Hippocampal formation (tissue), 2 donors: ENCODE measurements at places on chromosomes 3 and 15.

DNA sequence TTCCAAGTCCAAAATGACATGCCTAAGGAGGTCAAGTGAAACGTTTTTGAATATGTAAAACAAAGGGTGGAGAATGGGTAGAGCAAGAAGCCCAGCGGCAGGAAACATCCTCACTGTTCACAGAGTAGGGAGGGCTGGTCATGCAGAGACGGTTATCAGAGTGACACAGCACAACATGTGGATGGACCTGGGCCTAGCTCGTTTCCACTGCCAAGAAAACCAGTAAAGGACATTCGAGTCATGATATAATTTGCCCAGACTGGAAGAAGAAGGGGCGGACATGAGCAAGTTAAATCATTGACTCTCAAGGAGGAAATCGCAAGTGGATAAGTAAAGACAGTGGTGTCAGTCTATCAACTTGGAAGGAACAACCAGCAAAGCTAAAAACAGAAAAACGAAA lies 89.3 kb downstream of the LRIG1 start:
- DNase-seq: no peak

GRCh38 chr15:72312605-72313447 lies 7.1 kb downstream of the CELF6 start:
- DNase-seq: peak; percentile 37

DNA sequence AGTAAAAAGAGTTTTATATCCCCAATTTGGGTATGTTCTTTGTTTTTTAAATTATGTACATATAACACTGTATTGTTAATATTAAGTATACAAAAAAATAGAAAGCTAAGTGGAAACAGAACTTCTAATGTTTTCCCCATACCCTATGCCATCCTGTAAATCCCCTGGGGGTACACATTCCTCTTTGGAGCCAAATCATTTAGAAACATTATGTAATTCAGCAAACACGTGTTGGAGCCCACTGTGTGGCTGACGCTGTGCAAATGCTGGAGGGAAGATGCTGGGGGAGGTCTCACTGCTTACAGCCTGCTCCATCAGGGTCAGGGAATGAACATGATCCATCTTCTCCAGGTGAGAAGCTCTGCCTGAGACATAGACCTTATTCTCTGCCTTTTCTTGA lies 52.8 kb downstream of the CRTC3 start:
- DNase-seq: no peak

DNA sequence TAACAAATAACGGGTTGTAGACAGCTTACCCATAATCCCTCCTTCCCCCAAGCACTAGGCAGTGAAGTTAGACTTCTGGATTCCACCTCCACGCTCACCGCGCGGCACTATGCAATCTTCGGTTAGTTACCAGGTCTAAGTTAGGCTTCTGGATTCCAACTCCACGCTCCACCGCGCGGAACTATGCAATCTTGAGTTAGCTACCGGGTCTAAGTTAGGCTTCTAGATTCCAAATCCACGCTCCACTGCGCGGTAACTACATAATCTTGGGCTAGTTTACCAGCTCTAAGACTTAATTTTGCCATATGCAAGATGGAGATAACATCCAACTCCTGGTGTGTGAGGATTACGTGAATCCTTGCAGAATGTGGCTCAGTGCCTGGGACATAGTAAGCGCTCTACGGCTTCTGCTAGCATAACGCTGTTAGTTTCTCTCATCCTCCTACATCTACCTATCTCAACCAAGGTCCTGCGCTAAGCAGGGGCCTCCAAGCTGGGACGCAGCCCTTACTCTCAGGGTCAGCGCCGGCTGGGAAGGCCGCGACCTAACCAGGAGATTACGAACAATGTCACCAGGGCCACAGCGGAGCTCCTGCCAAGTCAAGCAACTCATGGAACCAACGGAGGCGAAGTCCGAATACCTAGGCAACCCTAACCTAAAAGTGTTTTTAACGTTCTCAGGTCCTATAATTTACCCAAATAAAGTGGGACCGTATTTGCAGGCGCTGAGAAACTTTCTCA lies 497 bp upstream of the RPLP1 start:
- no peak for DNase-seq

GRCh38 chr3:167394003-167394402 lies 13.9 kb upstream of the ZBBX start:
- DNase-seq: peak; percentile 8

DNA sequence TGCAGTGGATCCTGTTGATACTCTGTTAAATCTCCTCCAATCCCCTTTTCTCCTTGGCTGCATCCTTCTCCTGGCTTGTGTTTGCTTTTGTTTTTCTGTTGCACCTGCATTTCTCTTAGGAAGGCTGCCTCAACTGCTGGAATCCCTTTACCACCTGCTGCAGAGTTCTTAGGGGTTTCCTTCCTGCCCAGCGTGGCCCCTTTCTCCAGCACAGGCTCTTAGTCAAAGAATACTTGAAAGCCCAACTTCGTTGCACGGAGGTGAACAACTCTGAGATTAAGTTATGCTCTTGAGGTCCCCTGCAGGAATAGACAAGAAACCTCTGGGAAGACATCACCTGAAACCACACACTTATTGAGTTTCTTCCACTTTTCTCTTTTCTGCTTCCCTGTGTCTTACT lies 121.6 kb upstream of the GRM7 start:
- no peak for DNase-seq

DNA sequence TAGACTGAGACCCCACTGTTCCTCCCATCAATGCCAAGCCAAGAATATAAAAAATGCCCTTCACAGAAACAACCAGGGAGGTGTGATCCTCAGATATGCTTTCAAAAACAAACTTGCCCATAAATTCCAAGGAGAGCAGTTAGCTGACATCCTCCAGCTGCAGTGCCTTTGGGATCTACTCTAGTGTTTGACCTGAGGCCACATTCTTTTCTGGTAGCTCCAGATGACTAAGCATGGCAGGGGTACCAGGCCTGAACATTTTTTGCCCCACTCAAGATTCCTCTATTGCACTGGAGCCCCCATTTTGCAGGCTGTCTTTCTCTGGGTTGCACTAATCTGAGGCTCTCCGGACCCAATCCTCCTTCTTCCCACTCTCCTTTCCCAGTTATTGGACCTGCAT lies 27.9 kb upstream of the ACP3 start:
- DNase-seq: no peak

DNA sequence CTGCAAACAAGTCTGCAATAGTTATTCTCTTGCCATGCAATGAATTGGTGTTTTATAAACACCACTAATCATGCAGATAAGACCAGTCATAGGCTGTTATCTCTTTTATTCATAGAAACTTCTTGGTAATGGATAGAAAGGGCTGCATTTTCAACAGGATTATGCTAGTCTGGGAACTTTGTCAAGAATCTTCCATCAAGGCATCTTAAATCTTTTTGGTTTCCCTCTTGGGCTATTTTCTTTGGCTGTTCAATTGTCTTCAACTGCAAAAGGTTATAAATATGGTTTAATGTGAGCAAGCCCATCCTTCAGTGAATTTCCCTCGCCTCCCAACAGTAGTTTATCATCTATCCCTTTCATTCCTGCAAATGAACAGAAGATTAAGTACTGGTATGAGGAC lies 59.0 kb upstream of the MINAR1 start:
- DNase-seq: no peak

GRCh38 chr3:151584566-151584965 lies 123.7 kb upstream of the IGSF10 start:
- no peak for DNase-seq

DNA sequence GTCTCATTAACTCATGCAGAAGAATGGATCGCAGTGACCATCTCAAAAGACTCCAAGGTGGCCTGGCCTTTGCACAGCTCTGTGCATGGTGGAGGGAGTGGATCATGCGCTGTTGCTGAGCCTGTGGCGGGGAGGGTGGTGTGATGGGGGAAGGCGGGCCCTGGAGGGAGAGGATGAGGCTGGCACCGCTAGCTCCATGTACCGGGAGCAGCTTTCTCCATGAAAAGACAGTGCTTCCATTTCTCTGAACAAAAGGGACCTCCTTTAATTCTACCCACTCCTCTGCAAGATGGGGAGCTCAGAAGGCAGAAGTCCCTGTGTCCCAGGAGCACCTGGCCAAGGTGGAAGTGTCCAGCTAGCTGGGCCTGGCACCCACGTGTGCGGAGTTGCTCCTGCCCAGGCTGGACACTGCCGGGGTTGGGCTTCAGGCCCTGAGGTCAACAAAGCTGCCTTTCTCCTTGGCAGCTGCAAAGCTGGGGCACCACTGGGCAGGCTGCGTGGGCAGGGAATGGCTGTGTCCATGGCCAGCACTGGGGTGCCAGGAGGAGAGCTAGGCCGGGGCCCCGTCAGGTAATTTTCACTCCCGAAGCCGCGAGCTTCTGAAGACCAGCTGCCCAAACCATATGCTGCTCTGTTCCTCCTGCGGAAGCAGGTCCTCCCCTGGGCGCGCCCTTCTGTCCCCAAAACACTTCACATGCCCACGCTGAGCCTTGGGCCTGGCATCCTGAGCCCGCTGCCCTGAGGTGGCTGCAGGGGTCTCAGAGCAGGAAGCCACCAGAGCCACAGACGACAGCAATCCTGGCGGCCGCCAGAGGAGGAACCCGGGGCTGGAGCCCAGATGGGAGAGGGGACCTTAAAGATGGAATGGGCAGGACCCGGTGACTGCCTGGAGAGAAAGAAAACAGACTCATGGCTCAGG lies 6.4 kb downstream of the MAP6D1 start:
- DNase-seq: peak; percentile 90

DNA sequence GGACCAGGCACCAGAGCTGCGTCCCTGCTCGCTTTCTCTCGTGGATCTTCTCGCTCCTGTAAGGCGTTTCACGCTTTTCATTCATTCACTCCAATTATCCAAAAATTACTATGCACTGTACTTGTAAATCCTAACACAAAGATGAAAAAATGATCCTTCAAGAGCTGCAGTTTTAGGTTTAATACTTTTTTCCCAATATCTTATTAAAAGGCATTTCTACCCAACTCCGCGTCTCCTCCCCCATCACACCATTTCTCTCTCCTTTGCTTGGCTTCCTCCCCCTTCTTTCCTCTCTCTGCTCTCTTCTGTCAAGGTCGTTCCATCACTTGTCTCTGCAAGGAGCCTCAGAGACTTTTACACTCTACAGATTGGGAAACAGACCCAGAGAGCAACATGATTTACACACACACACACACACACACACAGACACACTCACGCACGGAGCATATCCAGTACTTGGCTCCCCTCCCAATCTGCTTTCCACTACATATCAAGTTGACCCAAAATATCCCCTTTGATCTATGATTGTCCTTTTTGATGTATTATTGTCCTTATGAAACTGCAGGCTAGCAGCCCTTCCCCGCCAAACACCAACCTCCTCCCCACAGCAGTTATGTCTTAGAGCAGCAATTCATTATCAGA lies 479 bp upstream of the CLDN1 start:
- no peak for DNase-seq

DNA sequence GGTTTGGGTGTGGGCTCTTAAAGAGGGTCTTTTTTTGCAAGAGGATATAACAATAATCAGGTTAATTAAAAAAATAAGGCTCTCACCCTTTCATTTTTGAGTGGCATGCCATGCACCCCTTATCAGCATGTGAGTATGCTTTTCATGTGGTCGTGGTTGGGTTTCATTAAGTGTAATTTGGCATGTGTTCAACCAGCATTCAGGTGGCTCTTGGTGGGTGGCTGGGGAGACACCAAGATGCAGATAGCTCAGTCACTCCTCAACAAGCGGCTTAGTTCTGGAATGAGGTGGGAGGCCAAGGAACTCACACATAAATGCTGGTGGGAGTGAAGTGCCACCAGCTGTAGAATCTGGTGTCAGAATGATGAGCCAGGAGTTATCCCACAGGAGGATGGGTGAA lies 66.8 kb downstream of the FLNB start:
- DNase-seq: no peak

DNA sequence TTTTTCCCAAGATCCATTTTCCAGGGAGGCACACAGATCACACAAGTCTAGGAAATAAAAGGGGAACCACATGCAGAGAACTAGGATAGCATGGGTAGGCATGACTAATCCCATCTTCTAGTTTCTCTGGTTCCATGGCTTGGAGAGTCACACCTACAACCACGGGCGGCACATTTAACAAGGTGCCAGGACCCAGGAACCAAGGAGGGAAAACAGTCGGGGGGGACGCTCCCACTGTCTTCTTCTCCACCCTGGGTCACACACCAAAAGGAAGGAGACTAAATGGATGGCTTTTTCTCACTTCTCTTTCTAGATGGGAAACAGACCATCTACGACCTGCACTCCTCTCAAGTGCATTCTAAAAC lies 4.6 kb upstream of the SMCO1 start:
- no peak for DNase-seq

DNA sequence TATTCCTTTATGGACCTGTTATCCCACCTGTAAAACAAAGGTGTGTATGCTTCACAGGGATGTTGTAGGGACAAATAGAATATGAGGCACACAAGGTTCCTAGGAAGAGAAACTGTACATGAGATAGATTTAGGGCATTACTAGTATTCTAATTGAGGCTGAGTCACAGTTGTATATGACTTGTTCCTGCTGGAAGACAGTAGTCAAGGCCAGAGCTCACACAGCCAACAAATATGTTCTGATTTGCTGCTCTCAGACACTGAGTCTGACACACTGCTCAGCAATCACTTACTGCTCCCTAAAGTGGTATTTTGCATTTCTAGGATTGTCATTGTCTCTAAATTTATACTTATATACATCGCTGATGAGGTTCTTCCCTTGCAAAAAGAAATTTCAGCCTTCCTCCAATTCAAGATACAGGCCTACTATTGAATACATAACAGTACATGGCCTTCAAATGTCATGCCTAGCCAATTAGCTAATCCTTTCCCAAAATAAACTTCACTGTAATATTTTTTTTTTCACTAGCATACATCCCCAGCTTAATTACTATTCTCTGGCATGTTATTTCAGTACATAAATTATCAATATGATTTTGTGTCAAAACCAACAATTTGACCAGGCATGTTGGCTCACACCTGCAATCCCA lies 69.8 kb downstream of the TIGIT start:
- no peak for DNase-seq

- peak; percentile 20 for DNase-seq
Observed at GRCh38 chr15:68518046-68518445, 60.7 kb upstream of the CORO2B start.

- no peak for DNase-seq
Observed at GRCh38 chr15:49628379-49628778, 7.5 kb downstream of the DTWD1 start.

GRCh38 chr3:175695251-175695650 lies 836.1 kb downstream of the NAALADL2 start:
- DNase-seq: no peak
